Mammary microvascular endothelial cell (primary cell): ENCODE measurements at places on chromosomes 2 and 18. TPM values are rescaled to one million over a fixed set of nuclear protein-coding genes. Genes with fewer than 3 reads are reported as not detected.

Gene DUSP2
- total RNA-seq, result 0.07 and 0.74 TPM in 2 replicates

Gene CIB4
- total RNA-seq, result not detected in 2 replicates

Gene HRH4
- not detected in 2 replicates for total RNA-seq

Gene SLC39A6
- 8.1 and 8.3 TPM in 2 replicates for total RNA-seq

Gene DSG4
- total RNA-seq, result not detected in 2 replicates

Gene PLEKHM3
- total RNA-seq, result 3.3 and 4.2 TPM in 2 replicates

Gene ERMN
- total RNA-seq, result not detected in 2 replicates

Gene CROCC2
- not detected in 2 replicates for total RNA-seq

Gene COLEC12
- total RNA-seq, result 1.7 TPM in 2 replicates

Gene CCDC68
- 5.3 and 5.9 TPM in 2 replicates for total RNA-seq

Gene ANTXR1
- 1.5 and 2.5 TPM in 2 replicates for total RNA-seq

Gene SLC4A3
- not detected in 2 replicates for total RNA-seq

Gene OTOS
- total RNA-seq, result not detected in 2 replicates

Gene DPP4
- total RNA-seq, result 20.2 and 20.3 TPM in 2 replicates

Gene YWHAQ
- 353 and 380 TPM in 2 replicates for total RNA-seq

Gene ABHD3
- 2.4 and 3.6 TPM in 2 replicates for total RNA-seq

Gene MFSD2B
- total RNA-seq, result 0.20 and 0.59 TPM in 2 replicates

Gene MYCN
- total RNA-seq, result 0.39 and 0.73 TPM in 2 replicates

Gene CNGA3
- 0.05 TPM in 1 of 2 replicates, not detected in the other for total RNA-seq

Gene WNT10A
- not detected in 2 replicates for total RNA-seq

Gene OLA1
- 116 and 135 TPM in 2 replicates for total RNA-seq

Gene UGT1A1
- total RNA-seq, result not detected in 2 replicates

Gene BCL11A
- 0.13 and 0.30 TPM in 2 replicates for total RNA-seq

Gene ACVR1C
- total RNA-seq, result not detected in 2 replicates

Gene CGREF1
- 1.5 and 3.5 TPM in 2 replicates for total RNA-seq

Gene BIN1
- 18.5 and 23.2 TPM in 2 replicates for total RNA-seq

Gene SERPINB3
- not detected in 2 replicates for total RNA-seq

Gene NTSR2
- not detected in 2 replicates for total RNA-seq

Gene HNMT
- 1.4 and 5.5 TPM in 2 replicates for total RNA-seq

Gene IAH1
- total RNA-seq, result 44.8 and 49.6 TPM in 2 replicates

Gene SLC9A4
- total RNA-seq, result not detected in 2 replicates

Gene TMEM18
- 19.7 and 24.7 TPM in 2 replicates for total RNA-seq

Gene SPIRE1
- total RNA-seq, result 21.0 and 23.2 TPM in 2 replicates

Gene HPCAL1
- total RNA-seq, result 199 and 212 TPM in 2 replicates

Gene ESPNL
- total RNA-seq, result 0.10 TPM in 1 of 2 replicates, not detected in the other

Gene OR6B2
- not detected in 2 replicates for total RNA-seq

Gene ABI2
- total RNA-seq, result 16.2 and 22.3 TPM in 2 replicates

Gene NEU4
- total RNA-seq, result not detected in 2 replicates

Gene ERICH2
- not detected in 2 replicates for total RNA-seq

Gene MARS2
- total RNA-seq, result 6.6 TPM in 2 replicates

Gene HOXD9
- total RNA-seq, result 13.6 and 17.2 TPM in 2 replicates

Gene TOGARAM2
- total RNA-seq, result not detected in 2 replicates

Gene STK11IP
- total RNA-seq, result 11.6 and 16.8 TPM in 2 replicates

Gene CDH19
- not detected in 2 replicates for total RNA-seq

Gene CXCR4
- 17.1 and 17.2 TPM in 2 replicates for total RNA-seq

Gene NAT8
- total RNA-seq, result not detected in 2 replicates

Gene KCNF1
- total RNA-seq, result 0.20 and 0.33 TPM in 2 replicates
